ENCODE measurements at places on chromosomes 16 and 17.

DNA sequence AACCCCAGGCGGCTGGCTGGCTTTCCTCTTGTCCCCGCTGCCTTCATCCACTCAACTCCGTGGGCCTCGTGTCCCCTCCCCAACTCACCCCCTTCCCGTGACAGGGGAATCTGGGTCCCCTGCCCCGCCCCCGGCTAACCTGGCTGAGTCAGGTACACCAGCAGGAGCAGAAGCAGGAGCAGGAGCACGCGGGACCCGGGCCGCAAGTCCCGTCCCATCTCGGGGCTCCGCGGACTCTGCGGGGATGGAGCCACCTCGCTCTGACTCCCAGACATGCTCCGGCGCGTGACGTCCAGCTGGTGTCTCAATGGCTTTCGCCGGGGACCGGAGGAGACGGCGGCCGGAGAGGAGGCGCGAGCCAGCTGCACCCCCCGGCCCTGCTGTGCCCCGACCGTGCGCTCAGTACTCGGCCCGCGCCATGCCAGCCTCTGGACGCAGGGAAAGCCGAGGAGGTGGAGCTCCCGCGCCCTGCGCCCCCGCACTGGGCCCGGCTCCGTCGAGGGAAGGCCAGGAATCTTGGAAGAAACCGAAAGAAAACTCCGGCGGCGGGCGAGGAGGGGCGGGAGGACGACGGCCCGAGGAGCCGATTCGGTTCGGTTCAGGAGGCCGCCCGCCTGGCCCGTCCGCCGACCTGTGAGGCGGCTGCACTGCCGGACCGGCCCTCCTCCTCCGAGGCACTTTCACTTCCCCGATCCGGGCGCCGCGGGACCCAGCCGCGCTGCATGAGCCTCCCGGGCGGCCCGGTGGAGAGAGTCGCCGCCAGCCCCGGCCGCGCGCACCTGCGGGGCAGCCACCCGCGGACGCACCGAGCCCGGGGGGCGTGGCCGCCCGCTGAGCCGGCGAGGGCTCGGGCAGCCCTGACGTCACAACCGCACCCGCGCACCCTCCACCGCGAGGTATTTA is at the start of the genes CXCL16 and ZMYND15:
TSS of gene CXCL16 (minus strand) at position 807 of the 903 bp plus-strand sequence. CDS start at position 218, 589 bp downstream.
TSS of gene ZMYND15 (plus strand) at position 712 of the 903 bp plus-strand sequence. CDS start 716 bp downstream, outside the sequence.
- peak; percentile 38 for DNase-seq

GRCh38 chr16:85462714-85463611 is 150.2 kb upstream of the GSE1 start:
- no peak for DNase-seq

DNA sequence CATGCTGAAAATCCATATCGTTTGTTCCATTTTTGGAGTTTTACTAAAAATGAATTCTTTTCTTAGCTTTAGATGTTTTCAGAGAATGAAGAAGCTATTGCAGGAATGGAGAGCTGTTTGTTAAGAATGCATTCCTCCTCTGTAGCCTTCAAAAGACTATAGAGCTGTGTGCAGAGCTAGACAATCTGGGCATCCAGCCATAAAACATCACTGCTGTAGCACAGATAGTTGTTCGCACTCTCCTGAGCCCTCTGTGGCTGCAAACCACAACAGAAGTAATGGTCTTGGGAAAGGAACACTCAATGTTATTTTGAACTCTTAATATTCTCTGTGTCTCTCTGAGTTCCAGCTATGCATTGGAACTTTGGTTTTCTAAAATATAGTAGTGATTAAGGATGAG is 4.9 kb downstream of the TNRC6C start:
- no peak for DNase-seq

- DNase-seq = peak; percentile 66
Measured at GRCh38 chr17:45149669-45150664, 1.7 kb downstream of the HEXIM1 start.

DNA sequence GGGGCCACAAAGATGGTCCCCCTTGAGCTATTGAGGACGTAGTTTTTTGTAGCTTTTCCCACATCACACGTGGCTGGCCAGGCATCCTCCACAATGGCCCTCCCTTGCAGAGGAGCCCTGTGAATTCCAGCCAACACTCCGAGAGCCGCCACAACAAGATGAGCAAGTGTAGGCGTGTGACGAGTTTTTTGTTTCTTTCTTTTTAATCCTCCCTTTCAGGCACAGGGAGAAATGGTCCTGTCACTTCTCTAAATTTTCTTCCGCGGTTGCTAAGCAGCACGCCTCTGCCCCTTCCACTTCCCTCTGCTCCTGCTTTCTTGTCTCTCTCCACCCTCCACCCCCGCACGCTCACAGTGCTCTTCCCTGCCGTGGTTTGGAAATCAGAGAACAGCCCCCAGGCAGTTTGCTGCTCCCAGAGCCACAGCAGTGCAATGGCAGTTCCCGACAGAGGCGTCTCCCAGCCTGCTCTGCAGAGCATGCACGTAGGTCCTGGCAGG is 68.0 kb upstream of the MRTFB start:
- DNase-seq = no peak

Data from WERI-Rb-1 (cell line).